ENCODE measurements at places on chromosomes 12 and 14. TPM values are rescaled to one million over a fixed set of nuclear protein-coding genes. Genes with fewer than 3 reads are reported as not detected.

Gene TEAD4
- total RNA-seq, result not detected

- no peak for DNase-seq
Observed at GRCh38 chr14:23517650-23518326, 33.8 kb downstream of the ZFHX2 start.

DNA sequence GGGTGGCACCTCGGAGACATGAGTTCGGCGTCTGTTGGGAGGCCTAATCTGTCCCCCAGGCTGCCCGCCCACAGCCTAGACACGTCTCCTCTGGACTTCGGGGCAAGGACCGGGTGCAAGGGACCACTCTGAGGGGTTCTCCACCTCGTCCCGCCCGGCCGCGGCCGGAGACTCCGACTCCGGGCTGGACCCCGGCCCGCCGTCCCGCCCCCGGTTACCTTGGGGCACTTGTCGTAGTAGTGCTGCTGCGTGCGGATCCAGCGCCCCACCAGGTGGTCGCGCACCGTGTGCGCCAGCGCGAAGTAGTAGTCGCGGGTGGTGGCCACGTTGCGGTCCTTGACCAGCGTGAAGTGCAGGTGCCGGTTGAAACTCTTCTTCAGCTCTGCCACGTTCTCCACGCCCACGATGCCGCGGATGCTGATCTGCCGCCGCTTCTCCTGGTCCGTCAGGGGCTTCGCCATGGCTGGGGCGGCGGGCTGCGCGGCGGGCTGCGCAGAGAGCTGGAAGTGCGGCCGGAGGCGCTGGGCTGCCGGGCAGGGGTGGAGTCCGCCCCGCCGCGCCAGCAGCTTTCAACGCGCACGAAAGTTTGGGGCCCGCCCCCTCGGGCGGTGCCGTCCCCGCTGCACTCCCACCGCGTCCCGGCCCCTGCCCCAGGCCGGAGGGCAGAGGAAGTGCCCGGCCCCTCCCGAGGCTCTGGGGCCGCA lies at the start of gene PYGL:
PYGL (minus strand) TSS at position 541 of the 704 bp plus-strand sequence; CDS start at position 461, 80 bp downstream.
- DNase-seq, result peak; percentile 39

- no peak for DNase-seq
Observed at GRCh38 chr12:125406131-125406530, 340.9 kb downstream of the AACS start.

DNA sequence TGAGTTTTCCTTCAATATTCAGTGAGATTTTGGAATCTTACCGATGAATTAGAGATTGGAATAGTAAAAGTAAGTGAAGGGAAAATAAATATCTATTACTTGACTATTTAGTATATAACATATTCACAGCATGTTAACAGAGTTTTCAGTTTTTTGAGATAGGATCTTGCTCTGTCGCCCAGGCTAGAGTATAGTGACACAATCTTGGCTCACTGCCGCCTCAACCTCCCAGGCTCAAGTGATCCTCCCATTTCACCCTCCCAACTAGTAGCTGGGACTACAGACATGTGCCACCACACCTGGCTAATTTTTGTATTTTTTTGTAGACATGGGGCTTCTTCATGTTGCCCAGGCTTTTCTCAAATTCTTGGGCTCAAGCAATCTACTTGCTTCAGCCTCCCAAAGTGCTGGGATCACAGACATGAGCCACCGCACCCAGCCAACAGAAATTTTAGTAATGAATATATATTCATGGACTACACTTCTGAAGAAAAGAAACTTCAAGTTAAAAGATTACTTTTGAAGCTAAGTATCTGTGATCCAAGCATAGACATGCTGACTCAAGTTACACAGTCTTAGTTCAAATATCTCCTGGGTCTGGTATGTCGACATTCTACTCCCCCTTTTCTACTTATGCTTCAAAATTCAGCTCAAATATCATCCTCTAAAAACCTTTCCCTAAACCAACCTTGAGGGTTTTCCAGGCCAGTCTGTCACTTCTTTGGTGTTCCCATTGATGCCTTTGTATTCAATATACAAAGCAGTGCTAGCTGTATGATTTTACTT lies 13.8 kb downstream of the UBE2N start:
- DNase-seq, result no peak

- DNase-seq, result no peak
Observed at GRCh38 chr14:75499084-75499875, 23.0 kb upstream of the BATF start.
